GM23248 (cell line): ENCODE measurements at places on chromosomes 13 and 19. TPM values are rescaled to one million over a fixed set of nuclear protein-coding genes. Genes with fewer than 3 reads are reported as not detected.

Gene OR10H1
- total RNA-seq = not detected in 2 replicates

DNA sequence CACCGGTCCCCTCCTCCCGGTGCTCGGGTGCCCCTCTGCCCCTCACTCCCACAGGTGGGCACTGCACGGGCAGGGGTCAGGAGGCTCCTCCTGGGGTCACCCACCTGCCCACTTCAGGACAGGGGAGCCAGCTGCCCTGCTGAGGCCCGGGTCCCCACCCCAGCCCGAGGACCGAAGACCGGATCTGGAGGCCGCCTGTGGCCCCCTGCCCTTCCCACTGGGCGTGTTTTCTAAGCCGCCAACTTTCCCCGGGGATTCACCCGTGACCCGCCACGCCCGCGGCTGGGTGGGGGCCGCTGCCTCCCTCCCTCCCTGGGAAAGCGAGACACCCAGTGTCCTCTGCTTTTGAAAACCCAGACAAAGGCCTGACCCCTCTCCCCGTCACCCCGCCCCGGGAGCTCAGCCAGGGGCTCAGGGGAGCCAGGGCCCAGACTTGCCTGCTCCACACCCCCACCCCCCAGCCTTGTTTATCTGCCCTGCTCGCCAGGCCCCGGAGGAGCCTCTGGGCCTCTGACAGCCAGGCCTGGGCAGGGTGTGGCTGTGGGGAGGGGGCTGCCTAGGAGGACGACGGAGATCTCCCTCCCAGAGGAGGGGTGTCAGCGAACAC lies 1.3 kb downstream of the PALM start:
- no peak overlapping the region for H3K27ac ChIP-seq
- no peak overlapping the region for H3K4me3 ChIP-seq
- no peak for DNase-seq

Gene APOC4
- not detected in 2 replicates for total RNA-seq

Gene ELSPBP1
- total RNA-seq = not detected in 2 replicates

DNA sequence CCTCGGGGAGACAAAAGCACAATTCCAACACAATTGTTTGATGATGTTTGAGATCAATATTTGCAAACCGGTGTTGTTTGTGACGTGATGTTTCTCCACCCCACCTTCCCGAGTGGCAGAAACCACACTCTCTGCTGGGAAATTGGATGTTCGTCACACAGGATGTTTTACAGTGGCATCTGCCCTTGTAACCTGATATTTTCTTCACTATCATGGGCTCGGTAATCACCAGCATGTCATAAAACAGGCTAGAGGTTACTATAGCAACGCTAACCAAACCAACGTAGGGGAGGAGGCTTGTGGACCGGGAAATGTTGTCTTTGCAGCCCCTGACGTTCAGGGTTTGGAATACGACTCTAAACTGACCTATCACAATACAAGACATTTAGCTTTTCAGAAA lies 454.5 kb downstream of the IRS2 start:
- DNase-seq = peak; percentile 60
- no peaks in the 10 kb centered on the region for H3K27me3 ChIP-seq
- H3K4me1 ChIP-seq = peaks cover 26% of the 10 kb centered on the region
- no peaks in the 10 kb centered on the region for H3K36me3 ChIP-seq
